ENCODE measurements at places on chromosomes 4 and X.

DNA sequence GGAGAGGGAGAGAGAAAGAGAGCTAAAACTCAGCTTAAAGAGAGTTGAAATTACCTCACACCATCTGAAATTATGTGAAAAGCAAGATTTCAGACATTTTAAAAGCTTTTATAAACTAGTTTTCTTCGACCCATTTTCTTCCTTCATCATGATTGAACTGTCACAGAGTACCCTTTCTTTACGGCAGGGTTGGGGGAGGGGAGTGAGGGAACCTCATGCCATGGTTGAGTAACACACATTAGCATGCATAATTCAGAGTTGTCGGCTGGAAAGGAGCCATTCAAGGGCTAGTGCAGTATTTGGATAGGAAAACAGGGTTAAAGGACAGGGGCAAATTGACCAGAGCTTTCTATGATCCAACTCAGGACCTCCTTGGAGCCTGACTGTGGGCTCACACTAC, 46.2 kb downstream of the PCDH19 start:
- DNase-seq = no peak

DNA sequence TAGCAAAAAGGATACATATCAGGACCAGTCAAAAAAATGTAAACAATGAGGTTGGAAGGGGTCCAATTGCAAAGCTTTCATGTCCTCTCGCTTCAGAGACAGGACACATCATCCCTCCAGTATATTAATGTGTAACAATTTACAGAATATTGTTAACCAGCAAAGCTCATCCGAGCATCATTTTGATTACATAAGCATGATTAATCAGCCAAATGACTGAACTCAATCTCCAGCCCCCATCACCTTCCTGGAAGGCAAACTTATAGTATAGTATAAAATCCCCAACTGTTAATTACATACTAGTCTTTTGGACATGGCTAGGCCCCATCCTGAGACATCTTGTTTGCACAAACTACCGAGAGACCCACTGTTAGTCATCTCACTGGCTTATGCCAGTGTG, 77.6 kb upstream of the TRAM1L1 start:
- DNase-seq = no peak

GRCh38 chr4:5447755-5448154, 260.6 kb downstream of the EVC2 start:
- DNase-seq = no peak

- no peak for DNase-seq
Observed at GRCh38 chr4:84956014-84956413, 10.5 kb downstream of the WDFY3 start.

- DNase-seq = no peak
Observed at GRCh38 chrX:23511793-23512192, 155.5 kb upstream of the PRDX4 start.

DNA sequence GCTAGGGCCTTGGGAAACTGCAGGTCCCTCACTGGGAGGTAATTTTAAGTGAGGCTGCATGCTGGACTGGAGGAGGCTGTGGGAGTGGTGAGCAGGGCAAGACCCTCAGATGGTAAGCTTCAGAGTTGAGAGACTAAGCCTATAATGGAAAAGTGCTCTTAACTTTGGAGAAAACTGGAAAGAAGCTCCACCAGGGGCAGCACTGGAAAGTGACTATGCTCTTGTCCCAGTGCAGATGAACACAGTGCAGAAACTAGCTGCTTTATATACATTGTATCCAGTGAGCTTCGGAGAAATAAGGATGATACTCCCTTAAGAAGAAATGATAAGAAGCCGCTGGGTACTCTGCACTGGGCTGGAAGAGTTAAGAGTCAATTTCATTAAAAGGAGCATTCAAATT, 3.2 kb upstream of the MAGEB2 start:
- no peak for DNase-seq

DNA sequence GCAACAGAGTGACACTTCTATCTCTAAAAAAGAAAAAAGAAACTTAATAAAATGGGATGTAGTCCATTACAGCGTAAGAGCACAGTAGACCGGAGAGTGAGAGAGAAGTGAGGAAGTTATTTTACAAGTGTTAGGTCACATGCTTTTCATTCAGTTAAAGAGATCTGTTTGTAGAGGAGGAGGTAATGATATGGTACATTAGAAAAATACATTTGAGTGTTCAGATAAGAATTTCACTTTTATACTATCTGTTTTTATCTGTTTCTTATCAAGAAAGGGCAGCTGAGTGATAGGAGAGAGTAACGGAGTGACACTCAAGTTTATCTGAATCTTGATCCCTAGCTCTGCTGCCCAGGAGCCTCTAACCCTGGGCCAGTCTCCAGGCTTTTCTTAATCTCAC, 38.9 kb downstream of the FNIP2 start:
- DNase-seq = no peak

DNA sequence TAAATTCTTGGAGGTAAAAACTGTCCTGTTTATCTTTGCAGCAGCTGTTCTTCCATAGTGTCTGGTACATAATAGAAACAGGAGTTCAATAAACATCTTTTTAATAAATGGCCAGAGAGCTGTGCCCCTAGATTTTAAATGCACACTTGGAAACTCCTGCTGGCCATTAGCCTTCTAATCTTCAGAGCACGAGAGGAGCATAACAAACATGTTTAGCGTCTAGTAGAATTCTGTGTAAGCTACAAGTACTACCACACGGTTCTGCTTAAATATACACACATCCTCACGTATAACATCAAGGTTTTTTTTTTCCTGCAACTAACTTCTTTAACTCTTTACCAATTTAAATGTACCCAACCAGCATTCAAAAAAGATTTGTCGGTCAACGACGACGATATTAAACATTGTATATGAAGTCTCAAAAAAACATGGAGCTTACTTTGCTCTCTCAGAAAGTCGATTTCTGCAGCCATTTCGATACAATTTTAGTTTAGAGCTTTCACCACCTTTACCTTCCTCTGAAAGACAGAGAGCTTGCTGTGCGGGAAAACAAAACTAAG, 628 bp downstream of the SCLT1 start:
- DNase-seq = no peak

GRCh38 chr4:102579794-102580462, 78.8 kb downstream of the NFKB1 start:
- no peak for DNase-seq

DNA sequence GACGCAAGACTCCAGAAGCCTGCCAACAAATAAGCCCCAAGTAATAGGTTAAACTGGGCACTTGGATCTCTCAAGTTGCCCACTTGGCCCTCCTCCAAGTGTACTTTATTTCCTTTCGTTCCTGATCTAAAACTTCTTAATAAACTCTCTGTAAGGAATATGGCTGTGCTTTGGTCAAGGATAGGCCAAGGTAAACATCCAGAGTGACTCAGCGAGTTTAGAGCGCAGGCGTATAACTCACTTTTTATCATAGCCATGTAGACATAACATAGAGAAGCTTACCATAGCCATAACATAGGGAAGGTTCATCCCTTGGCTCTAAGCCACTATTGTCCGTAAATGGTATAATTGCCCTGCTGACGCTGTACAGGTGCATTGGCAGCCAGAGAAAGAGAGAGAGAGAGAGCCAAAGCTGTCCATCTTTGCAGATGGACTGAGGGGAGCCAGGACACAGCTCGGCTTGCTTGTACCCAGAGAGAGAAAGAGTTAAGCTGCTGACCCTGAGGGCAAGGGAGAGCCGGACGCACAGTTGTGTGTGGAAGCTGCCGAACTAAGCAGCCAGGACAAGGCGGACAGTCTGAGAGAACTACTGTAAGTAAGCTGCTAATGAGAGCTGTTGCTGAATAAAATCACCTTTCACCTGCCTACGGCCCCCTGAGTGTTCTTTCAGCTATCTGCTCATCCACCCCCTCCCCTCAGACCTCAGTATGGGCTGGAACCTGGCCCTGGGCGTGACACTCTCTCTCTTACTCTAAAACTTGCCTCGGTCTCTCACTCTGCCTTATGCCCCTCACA, 1.8 kb downstream of the TLR1 start:
- no peak for DNase-seq

GRCh38 chrX:6574762-6575161, 39.8 kb upstream of the VCX3A start:
- no peak for DNase-seq

- no peak for DNase-seq
Observed at GRCh38 chr4:8319731-8320385, 50.3 kb downstream of the HTRA3 start.

Data from activated T-helper 1 cell treated with anti-CD3 and anti-CD28 coated beads, Interleukin-2, amount 50 U/mL, for 16 hours (primary cell).